ENCODE measurements at places on chromosomes 1 and 21.

- no peak for DNase-seq
Measured at GRCh38 chr1:30929135-30929889, 20.8 kb upstream of the SDC3 start.

DNA sequence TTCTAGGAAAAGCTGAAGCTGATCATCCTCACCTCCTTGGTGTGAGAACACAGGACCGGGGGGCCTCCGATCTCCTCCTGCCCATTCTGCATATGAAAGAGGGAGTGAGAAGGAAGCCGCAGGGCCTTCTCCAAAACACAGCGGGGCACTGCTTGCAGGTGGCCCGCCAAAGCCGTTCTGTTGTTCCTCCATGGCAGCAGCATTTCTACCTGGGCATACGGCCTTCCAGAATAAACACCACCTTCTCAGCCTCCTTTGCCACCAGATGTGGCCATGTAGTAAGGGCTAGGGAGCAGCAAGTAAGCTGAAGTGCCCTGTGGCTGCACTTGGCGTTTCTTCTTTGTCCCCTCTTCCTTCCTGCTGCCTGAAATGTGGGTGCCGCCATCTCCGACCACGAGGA, 214.9 kb downstream of the TOMM20 start:
- no peak for DNase-seq

- DNase-seq: no peak
Measured at GRCh38 chr1:229845410-229846138, 219.5 kb downstream of the URB2 start.

- DNase-seq: no peak
Measured at GRCh38 chr1:10033359-10033845, 644 bp downstream of the UBE4B start.

- DNase-seq: no peak
Measured at GRCh38 chr1:6330410-6330911, 63.1 kb downstream of the ACOT7 start.

GRCh38 chr1:235739631-235740030, 90.0 kb upstream of the GNG4 start:
- no peak for DNase-seq

- no peak for DNase-seq
Measured at GRCh38 chr1:10388387-10388715, 10.5 kb upstream of the PGD start.

- DNase-seq: no peak
Measured at GRCh38 chr1:33410091-33410701, 20.7 kb downstream of the PHC2 start.

DNA sequence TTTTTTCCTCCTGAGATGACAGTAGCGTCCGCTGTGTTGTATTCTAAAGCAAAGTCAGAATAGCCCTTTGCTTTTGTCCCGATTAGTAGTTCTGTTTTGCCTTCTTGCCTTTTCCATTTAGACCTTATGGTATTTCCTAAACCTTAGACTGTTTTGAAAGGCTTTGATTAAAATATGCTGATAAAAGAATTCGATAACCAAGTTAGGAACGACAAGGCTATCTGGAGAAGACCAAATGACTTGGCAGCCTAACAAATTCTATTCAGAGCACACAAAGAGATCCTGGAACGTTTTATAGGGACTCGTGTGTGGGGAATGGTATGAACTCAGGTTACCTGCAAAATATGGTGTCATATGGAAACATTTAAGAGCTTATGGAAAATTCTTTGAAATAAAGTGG, 42.9 kb downstream of the NFIA start:
- DNase-seq: no peak

DNA sequence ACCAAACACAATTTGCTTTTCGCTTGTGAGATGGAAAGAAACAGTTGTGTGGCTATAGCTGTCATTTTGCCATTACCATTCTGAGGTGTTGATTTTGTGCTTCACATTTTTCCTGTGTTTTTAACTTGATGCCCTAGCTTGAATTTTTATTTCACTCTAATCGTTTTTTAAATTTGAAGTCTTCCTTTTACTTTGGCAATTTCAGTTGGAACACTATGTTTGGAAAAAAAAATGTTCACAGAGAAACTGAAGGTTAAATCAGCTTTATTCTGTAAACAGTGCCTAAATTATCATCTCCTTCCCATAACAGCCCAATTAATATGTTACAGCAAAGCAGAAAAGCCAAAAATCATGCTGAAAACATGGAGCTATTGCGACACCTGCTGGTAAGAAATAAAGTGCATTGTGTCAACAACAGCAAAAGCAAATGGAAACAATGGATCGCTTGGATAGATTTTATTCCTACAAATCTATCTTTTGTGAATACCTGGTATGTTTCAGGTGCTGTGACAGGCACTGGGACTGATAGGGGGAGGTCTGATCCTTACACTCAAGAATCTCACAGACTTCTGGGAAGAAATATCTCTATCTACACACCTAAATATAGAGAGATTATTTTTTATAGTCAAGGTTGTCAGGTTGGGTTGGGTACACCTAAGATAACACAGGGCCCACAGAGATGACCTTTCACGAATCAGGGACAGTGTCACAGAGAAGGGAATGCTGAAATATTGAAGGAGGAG, 16.2 kb upstream of the ERICH3 start:
- DNase-seq: no peak

- no peak for DNase-seq
Measured at GRCh38 chr1:79133774-79134364, 127.3 kb upstream of the ADGRL4 start.

- no peak for DNase-seq
Measured at GRCh38 chr1:15950763-15951295, 25.1 kb downstream of the ZBTB17 start.

- DNase-seq: no peak
Measured at GRCh38 chr1:15090373-15090772, 63.2 kb upstream of the TMEM51 start.

DNA sequence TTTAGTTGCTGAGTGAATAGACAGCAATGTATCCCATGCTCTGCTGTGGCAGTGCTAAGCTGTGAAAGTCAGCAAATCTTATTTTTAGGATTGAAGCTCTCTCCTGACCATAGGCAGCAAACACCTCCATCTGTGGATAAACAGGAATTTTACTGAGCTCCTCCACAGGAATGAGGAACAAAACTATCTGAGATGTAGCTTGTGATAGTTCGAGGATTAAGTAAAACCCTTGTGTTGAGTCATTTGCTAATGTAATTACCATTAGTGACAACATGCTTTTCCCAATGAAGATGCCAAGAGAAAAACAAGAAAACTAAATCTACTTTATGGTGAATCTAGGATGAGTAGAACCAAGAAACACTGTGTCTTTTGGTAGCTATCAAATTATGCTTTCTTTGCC, 122.7 kb downstream of the CLEC20A start:
- DNase-seq: no peak

- no peak for DNase-seq
Measured at GRCh38 chr1:24897263-24898151, 32.6 kb downstream of the RUNX3 start.

DNA sequence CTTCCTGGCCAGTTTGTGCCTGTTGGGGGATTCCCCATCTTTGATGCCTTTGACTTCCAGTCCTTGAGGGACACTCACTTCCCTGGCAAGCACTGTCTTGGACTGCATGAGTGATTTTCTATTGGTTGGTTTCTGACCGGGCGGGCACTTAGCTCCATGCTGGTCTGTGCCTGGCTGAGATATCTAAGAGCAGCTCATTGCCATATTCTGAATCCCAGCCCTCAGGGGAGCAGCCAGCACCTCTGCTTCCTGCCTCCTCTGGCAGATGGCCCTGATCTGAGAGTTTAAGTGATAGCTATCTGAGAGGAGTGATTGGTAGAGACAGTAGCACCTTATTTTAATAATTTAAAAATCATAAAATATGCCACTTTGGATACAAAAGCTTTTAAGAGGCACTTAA, 52.5 kb downstream of the DISC1 start:
- no peak for DNase-seq

DNA sequence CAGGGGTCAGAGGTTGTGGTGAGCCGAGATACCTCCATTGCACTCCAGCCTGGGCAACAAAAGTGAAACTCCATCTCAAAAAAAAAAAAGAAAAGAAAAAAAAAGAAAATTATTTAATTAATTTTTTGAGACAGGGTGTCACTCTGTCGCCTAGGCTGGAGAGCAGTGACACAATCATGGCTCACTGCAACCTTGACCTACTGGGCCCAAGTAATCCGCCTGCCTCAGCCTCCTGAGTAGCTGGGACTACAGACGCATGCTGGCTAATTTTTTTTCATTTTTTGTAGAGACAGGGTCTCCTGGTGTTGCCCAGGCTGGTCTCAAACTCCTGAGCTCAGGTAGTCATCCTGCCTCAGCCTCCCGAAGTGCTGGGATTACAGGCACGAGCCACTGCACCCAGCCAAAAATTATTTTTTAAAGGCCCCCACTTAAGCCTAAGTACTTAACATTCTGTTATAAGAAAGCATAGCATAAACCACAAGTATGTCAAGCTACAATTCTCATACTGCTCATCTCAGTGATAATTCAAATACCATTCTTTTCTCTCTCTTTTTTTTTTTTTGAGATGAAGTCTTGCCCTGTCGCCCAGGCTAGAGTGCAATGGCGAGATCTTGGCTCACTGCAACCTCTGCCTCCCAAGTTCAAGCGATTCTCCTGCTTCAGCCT, 19.9 kb downstream of the NUCKS1 start:
- no peak for DNase-seq

GRCh38 chr1:172145231-172145651, 275.2 kb upstream of the C1orf105 start:
- no peak for DNase-seq

- DNase-seq: no peak
Measured at GRCh38 chr1:1037366-1038327, 17.7 kb downstream of the AGRN start.

DNA sequence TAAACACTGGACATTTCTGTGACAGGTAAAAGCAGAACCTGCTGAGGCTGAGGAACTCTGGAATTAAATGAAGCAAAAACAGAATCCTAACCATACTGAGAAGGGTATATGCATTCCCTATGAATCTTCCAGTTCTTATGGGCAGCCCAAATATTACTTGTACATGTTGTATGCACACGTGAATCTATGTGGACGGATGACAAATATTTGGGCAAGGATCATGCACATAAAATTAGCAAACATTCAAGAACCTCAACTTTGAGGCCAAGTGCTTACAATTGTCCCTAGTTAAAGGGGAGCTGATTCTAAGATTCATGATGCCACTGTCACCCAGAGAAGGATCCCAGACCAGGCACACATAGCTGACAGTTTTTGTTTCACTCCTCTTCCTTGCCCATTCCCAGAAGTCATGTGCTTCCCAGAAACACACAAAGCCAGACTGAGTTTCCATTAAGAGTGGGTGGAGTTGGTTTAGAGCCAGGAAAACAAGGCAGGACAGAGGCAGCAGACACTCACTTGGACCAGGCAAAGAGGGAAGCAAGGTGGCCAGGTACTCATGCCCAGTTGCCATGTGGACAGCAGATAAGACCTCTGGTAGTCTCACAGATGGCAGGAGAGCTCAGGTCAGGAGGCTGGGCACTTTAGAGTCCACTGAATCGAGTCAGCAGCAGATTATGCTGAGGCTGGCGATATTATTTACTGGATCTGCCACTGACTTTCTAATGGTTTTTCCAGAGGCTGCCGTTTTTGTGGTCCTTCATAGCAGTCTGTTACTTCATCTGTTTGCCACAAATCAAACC, 25.6 kb downstream of the AK2 start:
- DNase-seq: no peak

DNA sequence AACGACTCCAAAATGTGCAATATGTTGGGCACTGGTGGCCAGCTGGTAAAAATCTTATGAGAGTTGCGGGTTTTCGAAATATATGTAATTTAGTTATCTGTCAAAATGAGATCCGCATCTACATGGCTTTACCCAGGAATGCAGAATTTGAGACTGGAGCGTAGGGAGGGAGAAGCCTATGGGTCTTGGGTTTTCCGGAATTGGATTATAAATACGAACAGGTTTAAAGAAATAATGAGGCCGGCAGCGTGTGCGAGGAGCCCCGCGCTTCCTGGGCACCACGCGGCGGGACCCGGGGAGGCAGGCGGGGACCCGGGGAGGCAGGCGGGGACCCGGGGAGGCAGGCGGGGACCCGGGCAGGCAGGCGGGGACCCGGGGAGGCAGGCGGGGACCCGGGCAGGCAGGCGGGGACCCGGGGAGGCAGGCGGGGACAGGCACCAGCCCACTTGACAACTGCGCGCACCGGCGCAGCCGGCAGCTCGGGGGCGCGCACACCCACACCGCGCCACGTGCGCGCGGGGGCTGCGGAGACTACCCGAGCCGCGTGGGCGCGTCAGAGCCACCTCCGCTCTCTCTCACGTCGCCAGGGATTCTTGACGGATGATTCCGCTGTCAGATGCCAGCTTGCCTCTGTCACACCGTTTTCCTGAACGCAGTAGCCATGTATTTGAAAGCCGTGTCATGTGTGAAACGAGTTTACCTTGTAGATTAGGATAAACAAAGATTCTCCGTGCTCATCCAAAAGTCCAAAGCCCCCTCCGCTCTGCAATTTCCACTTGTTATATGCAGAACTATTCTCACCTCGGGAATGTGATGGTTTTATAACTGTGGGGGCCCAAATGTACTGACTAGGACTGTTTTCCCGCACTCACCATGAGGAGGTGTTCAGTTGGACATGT, 54.3 kb upstream of the HNRNPU start:
- DNase-seq: no peak

GRCh38 chr1:178310685-178311105, 186.1 kb downstream of the CLEC20A start:
- DNase-seq: no peak

GRCh38 chr1:237759377-237759776, 131.3 kb downstream of the ZP4 start:
- no peak for DNase-seq

DNA sequence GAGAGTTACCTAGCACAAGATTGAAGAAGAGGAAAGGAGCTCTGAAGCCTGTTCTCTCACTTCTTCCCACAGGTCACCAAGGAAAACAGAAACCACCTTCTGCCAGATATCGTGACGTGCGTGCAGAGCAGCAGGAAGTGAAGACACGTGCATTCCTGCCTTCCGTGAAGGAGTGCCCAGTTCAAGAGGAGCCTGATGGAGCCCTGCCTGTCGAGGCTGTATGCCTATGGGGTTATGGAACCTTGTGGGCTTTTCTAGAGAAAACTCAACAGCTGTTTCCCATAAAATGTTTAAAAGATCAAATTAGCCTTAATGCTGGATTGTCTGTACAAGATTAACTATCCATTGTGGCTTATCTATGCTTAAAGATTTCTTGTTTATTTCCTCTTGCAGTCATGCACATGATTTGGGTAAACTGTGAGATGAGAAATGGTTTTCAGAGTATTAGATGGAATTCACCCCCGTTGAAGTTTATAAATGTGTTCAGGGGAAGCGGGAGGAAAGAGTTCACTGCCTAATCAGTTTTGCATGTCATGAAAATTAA, 27.8 kb downstream of the NTPCR start:
- no peak for DNase-seq

DNA sequence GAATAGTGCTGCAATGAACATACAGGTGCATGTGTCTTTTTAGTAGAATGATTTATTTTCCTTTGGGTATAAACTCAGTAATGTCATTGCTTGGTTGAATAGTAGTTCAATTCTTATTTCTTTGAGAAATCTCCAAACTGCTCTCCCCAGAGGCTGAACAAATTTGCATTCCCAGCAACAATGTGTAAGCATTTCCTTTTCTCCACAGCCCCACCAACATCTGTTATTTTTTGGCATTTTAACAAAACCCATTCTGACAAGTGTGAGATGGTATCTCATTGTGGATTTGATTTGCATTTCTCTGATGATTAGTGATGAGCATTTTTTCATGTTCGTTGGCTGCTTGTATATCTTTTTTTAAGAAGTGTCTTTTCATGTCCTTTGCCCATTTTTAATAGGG, 21.9 kb upstream of the EEIG2 start:
- DNase-seq: no peak

Data from esophagus squamous epithelium (tissue), 5 donors.